Mammary epithelial cell (primary cell): ENCODE measurements at places on chromosomes 2 and 18. TPM values are rescaled to one million over a fixed set of nuclear protein-coding genes. Genes with fewer than 3 reads are reported as not detected.

Gene TMEM178A
- total RNA-seq, result 0.19 and 0.61 TPM in 2 replicates

Gene MAP3K19
- not detected in 2 replicates for total RNA-seq

Gene RAMP1
- total RNA-seq, result not detected in 2 replicates

Gene TUBA4B
- total RNA-seq, result not detected

Gene ZNF804A
- total RNA-seq, result not detected

Gene PDCD1
- total RNA-seq, result not detected in 2 replicates

Gene CD226
- 4.5 and 5.2 TPM in 2 replicates for total RNA-seq

Gene CXCR1
- 0.43 and 1.1 TPM in 2 replicates for total RNA-seq

Gene CSRNP3
- total RNA-seq, result 4.7 TPM

Gene SLC14A1
- not detected in 2 replicates for total RNA-seq

Gene DNAH6
- 0.45 TPM in 1 of 2 replicates, not detected in the other for total RNA-seq

Gene RNU2-63P
- 6.8 TPM in 1 of 2 replicates, not detected in the other for total RNA-seq

Gene ATP8B1
- 12.7 TPM for total RNA-seq

Gene DUSP28
- 2.8 TPM for total RNA-seq

Gene DHRS9
- not detected in 2 replicates for total RNA-seq

Gene ACMSD
- total RNA-seq, result not detected in 2 replicates
